ENCODE measurements at places on chromosomes 3 and 15. TPM values are rescaled to one million over a fixed set of nuclear protein-coding genes. Genes with fewer than 3 reads are reported as not detected.

Gene CYFIP1
- 67.5 TPM for total RNA-seq

DNA sequence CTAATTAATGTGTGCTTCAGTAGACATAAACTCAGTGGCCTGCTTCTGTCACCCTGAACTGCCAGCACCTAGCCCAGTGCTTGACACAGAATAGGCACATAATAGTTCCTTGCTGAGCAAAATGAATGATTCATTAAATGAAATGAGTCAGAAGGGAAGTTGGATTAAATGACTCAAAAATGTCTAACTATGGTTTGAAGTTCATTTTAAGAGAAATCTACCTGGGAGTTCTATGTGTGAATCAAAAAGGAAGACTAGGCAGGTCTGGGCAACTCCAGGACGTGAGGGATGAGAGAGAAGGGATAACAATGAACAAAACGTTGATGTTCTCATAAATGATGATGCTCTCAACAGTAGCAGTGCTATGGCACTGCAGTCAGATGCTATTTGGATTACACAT, 175.0 kb downstream of the CFAP20DC start:
- no peaks in the 10 kb centered on the region for H3K4me1 ChIP-seq
- DNase-seq, result no peak
- no peak overlapping the region for H3K4me3 ChIP-seq
- no peak overlapping the region for H3K27ac ChIP-seq

- H3K4me1 ChIP-seq, result no peaks in the 10 kb centered on the region
- H3K4me3 ChIP-seq, result no peak overlapping the region
- H3K27ac ChIP-seq, result no peak overlapping the region
Measured at GRCh38 chr3:66312039-66312438, 91.2 kb downstream of the SLC25A26 start.

Gene ABI3BP
- total RNA-seq, result 0.28 TPM

Gene KLHL40
- total RNA-seq, result not detected

Gene PIK3R4
- 28.6 TPM for total RNA-seq

GRCh38 chr3:54353546-54353945, 231.2 kb downstream of the CACNA2D3 start:
- H3K27ac ChIP-seq, result no peak overlapping the region
- H3K4me1 ChIP-seq, result no peaks in the 10 kb centered on the region
- no peaks in the 10 kb centered on the region for H3K27me3 ChIP-seq
- DNase-seq, result no peak
